A549 treated with dexamethasone at 1 μM for 4 hours (cell line): ENCODE measurements at places on chromosomes 5 and 9. TPM values are rescaled to one million over a fixed set of nuclear protein-coding genes. Genes with fewer than 3 reads are reported as not detected.

The GOLGA1 gene
- total RNA-seq, result 9.6 to 12.0 TPM (median 11.1 TPM) in 5 replicates

The OMD gene
- not detected in 5 replicates for total RNA-seq

The SLC27A6 gene
- total RNA-seq, result 0.07 to 0.08 TPM (median 0.08 TPM) in 4 of 5 replicates, not detected in the other

The BASP1 gene
- total RNA-seq, result 176 to 226 TPM (median 218 TPM) in 5 replicates
